ENCODE measurements at places on chromosomes 6 and 20.

GRCh38 chr6:118186672-118187567 lies 279.9 kb downstream of the SLC35F1 start:
- peak; percentile 61 for DNase-seq

GRCh38 chr6:6796818-6797217 lies 208.3 kb downstream of the LY86 start:
- DNase-seq: no peak

GRCh38 chr20:2869381-2869780 lies 3.9 kb upstream of the PTPRA start:
- no peak for DNase-seq

GRCh38 chr6:136371959-136372358 lies 82.3 kb upstream of the BCLAF1 start:
- DNase-seq: no peak

DNA sequence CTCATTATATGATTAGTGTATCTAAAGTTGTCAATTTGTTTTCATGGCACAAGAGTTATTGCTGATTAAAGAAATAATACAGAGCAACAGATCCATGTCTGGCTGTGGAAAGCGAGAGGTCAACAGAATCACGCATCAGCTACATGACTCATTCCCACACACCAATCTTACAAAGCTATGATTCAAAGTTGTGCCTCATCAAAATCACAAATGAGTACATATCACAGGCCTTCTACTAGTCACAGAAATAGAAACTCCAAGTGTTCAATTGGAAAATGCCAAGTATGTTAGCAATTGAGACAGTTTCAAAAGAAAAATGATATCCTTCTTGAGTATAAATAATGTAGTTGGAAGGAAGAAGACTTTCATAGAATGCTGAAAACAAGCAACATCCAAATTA lies 57.8 kb upstream of the NKAIN2 start:
- DNase-seq: peak; percentile 64

- no peak for DNase-seq
Measured at GRCh38 chr20:6641012-6641411, 126.5 kb upstream of the BMP2 start.

DNA sequence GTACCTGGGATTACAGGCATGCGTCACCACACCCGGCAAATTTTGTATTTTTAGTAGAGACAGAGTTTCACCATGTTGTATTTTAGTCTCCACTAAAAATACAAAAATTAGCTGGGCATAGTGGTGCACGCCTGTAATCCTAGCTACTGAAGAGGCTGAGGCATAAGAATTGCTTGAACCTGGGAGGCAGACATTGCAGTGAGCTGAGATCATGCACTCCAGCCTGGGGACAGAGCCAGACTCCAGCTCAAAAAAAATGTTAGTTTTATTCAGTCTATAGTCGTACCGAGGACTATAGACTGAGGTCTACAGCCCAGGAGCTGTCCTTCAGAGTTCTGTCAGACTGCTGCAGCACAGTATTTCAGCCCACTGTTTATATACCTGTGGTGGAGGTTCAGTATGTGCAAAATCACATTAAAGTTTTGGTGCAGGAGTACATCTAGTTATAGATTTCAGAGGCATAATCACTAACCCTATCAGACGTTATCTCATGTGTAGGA lies 3.6 kb upstream of the CASP8AP2 start:
- peak; percentile 35 for DNase-seq

DNA sequence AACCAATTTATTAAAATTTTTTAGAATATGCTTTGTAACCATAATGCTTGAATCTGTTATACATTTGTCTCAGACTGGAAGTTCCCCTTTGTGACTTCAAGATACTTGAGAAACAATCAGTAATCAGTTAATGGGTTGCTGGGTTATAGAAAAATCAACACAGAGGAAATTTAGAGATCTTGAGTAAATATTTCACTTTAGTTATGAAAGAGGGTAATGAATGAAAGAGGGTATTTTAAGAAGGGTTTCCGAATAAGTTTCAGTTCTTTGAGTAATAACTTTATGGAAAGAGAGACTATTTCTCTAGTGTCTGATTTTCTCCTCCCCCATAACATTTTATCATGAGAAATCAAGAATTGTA lies 21.4 kb downstream of the ZFAND3 start:
- DNase-seq: no peak

DNA sequence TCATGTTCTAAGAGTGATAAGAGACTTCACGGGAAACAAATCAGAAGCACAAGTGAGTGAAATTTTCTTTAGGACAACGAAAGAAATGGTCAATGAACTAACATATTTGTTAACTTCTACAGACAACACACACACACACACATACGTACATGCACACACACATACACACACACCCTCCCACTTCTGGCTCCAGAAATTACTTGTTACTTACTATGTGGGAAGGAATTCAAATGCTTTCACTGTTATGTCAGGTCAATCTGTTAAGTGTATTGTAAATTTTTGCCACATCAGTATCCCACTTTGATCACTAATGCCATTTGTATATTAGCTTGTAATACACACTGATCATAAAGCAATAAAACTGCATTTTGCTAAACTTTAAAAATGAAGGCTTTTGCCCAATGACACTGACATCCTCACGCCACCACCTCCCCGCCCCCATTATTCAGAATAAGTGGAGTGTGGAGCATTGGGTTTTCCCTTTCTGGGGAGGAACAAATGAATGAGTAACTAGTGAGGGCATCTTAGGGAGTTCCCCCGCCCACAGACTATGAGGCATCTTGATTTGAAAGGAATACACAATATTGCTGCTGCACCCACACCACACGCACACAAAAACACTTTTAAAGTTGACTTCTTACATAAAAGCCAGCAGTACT lies 76.2 kb downstream of the ATXN1 start:
- peak; percentile 90 for DNase-seq

DNA sequence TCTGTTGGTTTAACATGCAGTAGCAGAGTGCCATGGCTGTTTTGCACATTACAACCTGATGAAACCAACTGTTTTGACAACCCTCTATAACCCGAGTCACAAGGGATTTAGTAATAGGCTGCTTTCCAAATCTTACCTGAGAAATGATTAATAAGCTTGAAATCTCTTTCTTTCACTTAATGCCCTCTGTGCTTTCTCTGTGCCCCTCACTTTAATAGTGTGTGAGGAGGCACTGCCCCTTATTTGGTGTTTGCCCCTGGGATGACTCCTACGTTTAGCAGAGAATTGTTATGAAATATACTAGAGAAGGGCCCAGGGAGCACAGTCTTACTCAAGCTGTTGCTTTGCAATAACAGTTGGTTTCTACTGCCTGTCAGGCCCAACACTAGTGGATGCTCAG lies 31.0 kb upstream of the PTCHD4 start:
- DNase-seq: no peak

DNA sequence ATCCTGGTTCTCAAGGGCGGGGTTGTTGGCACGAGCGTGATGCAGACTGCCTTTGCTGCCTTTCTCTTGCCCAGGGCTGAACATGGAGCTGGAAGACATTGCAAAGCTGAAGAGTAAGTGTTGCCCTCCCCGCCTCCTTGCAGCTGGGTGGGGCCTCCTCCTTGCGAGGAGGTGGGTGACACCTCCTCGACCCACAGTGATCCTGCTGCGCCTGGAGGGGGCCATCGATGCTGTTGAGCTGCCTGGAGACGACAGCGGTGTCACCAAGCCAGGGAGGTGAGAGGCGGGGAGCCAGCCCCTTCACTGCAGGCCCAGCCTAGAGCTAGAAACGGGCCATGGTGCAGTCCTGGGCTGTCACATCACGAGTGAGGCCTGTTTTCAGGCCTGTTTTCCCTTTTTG lies 18.4 kb upstream of the TNFRSF6B start:
- no peak for DNase-seq

GRCh38 chr6:9766240-9766915 lies 648.5 kb downstream of the TFAP2A start:
- DNase-seq: no peak

GRCh38 chr6:33314943-33315792 lies 1.3 kb upstream of the TAPBP start:
- no peak for DNase-seq

GRCh38 chr6:40425192-40425919 lies 161.8 kb downstream of the LRFN2 start:
- no peak for DNase-seq

GRCh38 chr6:83853178-83854000 lies at the start of gene RIPPLY2:
Gene RIPPLY2, plus strand, starts transcription at chr6:83853360. Its CDS starts 57 bp downstream, at chr6:83853417.
- DNase-seq: peak; percentile 56

DNA sequence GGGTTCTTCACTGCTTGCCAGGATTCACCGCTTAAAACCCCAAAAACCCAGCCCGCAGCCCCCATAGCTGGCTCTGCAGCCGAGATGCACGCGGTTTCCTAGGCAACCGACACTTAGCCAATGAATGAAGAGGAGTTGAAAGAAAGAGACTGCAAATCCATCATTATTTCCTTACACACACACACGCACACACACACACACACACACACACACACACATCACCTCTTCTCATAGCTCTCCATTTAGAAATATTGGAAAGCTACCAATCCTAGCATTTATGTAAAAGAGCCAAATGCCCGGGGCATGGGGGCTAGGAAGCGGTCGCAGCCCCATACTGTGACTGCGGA lies 3.4 kb upstream of the TUBB2B start:
- DNase-seq: peak; percentile 58

DNA sequence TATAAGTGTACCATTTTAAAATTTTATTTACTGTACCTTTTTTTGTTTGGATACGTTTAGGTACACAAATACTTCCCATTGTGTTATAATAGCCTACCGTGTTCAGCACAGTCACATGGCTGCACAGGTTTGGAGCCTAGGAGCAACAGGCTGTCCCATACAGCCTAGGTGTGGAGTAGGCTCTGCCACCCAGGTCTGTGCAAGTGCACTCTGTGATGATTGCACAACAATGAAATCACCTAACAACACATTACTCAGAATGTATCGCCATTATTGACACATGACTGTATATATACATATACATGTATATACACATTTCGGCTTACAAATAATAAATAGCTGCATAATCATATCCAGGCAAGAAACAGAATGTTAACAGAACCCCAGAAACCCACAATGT lies 15.4 kb downstream of the SERAC1 start:
- no peak for DNase-seq

- no peak for DNase-seq
Measured at GRCh38 chr6:112560651-112561050, 213.5 kb downstream of the RFPL4B start.

DNA sequence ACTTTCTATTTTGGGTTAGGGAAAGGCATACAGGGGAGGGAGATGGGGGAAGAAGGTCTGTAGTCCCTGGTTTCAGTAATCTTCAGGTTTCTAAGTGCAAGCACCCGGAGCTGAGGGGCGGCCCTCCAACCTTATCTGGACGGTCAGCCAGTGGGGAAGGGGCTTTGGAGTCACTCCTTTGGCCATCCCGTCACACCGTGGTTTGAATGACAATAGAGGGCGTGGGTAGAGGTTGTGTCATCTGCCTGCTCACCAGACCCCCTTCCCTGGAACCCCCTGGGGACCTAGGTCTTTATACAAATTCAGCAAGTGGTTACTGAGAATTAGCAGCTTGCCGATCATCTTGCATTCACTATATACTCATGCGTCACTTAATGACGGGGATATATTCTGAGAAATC lies 29.1 kb downstream of the STK35 start:
- no peak for DNase-seq
